ENCODE measurements at places on chromosomes 6 and 20. TPM values are rescaled to one million over a fixed set of nuclear protein-coding genes. Genes with fewer than 3 reads are reported as not detected.

The CST4 gene
- not detected for total RNA-seq

The CLPSL1 gene
- not detected for total RNA-seq

The JPH2 gene
- total RNA-seq: not detected

The TMEM170B gene
- total RNA-seq: 2.5 TPM

DNA sequence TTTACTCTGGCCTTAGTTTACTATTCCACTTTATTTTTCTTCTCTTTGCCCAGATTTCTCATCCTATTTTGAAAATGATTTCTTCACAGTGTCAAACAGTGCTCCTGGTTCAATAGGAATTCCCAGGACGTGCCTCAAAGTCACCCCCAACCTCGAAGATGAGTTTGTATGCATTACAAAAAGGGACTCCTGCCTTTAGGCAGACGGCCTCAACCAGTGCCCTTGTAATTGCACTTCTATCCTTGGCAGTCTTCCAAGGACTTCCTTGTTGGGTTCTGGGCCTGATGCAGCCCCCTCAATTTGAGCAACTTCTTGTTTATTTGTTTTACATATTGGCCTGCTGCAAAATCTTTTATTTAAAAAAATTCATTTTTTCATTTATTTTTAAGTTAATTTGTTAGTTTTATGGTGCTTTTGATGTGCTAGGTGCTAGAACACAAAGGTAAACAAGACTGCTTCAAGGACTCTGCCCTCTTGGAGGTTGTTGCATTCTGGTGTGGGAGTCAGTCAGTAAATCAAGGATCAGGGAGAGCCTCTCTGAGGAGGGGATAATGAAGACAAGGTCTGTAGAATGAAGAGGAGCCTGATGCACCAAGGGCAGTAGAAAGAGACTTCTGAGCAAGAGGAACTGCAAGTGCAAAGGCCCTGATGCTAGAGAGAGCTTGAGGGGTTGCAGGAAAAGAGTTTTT lies 181.5 kb upstream of the LAMP5 start:
- no peak for DNase-seq
- no peak overlapping the region for H3K4me3 ChIP-seq
- H3K36me3 ChIP-seq: no peaks in the 10 kb centered on the region
- H3K27ac ChIP-seq: no peak overlapping the region

DNA sequence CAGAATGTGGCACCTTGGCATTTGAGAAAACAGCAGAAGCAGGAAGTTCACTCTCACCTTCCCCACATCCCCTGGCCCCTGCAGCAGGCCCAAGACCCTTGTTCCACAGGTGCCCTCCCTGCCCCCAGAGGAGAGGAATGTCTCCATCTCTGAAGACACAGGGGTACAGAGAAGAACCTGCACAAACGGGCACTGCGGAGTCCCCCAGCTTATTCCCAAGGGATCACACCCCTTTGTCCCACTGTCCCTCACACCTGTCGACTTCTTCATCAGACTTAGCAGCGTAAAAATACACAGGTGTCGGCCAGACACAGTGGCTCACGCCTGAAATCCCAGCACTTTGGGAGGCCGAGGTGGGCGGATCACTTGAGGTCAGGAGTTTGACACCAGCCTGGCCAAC lies 42.9 kb upstream of the TMEM181 start:
- H3K27me3 ChIP-seq: peaks cover 2% of the 10 kb centered on the region
- DNase-seq: no peak
- peaks cover 40% of the 10 kb centered on the region for H3K4me1 ChIP-seq
- H3K27ac ChIP-seq: no peak overlapping the region
- H3K36me3 ChIP-seq: no peaks in the 10 kb centered on the region

GRCh38 chr20:23159256-23159946 lies 73.3 kb upstream of the CD93 start:
- no peaks in the 10 kb centered on the region for H3K36me3 ChIP-seq
- no peak for DNase-seq
- no peaks in the 10 kb centered on the region for H3K27me3 ChIP-seq
- H3K4me3 ChIP-seq: no peak overlapping the region
